Karpas-422 (cell line): ENCODE measurements at places on chromosomes 7 and 10.

DNA sequence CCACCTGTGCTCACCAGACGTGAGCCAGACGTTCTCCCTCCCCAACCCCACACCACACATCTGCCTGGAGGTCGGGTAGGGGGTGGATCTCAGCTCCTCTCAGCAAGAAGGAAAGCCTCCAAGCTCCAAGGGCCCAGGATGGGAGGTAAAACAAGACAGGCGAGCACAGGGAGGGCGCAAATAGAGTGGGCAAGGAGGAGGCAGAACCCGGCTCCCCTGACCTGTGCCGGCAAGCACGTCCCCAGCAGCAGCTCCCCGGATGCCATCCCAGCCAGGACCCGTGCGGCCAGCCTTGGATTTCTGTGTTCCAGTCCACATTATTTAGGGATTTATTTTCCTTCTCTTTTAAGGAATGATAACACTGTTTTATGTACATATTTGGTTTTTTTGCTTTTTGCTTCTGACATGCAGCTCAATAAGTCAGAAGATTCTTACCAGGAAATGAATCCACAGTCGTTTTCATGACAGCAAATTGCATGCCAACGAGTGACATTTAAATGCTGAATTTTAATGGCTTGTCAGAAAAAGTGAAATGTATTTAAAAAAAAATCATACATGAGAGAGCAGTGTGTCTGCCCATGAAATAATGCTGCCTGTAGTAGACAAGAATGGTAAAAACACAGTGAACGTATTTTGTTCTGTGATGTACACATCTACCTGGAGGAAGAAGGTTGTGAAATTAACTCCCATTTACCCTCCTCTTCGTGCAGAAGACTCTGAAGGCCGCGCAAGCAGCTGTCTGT is 276.5 kb downstream of the PTPRN2 start:
- no peak for DNase-seq

- no peak for DNase-seq
These were observed 9.7 kb downstream of the GSAP start for GRCh38 chr7:77406421-77406820.

DNA sequence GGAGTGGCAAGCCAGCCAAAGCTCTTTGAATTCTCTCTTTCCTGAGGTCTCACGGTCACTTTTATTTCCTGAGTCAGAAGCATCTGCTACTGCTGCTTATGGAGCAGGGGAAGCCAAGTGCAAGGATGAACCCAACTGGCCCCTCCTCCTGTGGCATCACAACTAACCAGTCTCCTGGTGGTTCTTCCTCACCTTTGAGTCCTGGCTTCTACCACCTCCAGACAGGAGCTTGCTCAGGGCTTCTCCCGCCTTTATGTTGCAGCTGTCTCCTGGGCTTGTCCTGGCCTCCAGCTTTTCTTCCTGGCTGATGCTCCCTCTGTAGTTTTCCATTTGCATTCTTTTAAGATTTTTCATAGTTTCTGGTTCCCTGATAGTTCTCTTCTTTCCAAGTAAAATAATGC is 349.7 kb upstream of the NRP1 start:
- DNase-seq = no peak

GRCh38 chr7:31648288-31648687 is 38.7 kb upstream of the PPP1R17 start:
- DNase-seq = no peak

GRCh38 chr10:120132811-120133210 is 240.3 kb downstream of the SEC23IP start:
- DNase-seq = no peak

DNA sequence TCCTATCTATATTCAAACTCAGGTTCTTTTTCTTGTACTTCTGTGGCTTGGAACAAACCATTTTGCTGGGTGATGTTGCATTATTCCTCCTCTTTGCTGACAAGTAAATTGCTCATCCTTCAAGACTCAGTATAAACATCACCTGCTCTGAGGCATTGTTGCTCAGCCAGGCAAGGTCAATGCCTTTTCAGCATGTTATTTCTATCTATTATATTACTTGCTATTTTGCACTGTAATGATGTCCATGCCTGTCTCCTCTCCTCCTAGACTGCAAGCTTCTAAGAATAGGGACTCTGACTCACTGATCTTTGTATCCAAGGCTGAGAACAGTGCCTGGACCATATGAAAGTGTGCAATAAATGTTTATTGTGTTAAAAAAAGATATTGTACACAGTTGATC is 293.8 kb downstream of the RNLS start:
- no peak for DNase-seq

DNA sequence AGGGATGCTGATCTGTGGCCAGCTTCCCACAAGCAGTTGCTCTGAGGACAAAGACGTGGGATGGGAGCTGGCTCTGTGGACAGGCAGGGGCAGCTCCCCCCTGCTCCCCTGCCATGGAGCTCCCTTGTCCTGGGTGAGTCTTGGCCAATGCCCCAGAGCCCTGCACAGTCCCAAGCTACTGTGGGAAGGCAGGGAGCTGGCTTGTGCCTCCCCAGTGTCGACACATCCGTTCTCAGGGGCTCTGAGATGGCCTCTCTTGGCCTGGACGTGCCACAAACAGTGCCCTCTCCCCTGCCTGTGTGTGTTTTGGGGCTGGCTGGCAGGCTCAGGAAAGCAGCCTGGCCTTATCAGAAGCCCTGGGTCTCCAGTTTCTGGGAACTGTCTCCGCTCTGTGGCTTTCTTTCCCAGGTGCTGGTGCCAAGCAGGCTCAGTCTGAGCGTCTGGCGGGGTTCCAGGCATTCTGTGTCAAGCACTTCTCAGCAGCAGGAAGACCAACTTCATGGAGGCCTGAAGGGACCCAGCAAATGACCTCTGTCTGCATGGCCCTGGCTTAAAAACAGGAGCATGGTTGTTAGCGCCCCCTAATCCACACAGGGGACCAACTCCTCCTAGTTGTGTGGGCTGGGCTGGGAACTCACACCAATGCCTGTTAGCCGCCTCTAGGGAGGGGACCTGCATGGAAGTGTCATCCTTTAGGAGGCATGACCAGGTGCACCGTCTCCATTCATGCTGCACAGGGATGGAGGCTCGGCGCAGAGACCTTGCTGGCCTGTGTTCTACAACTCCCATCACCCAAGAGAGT is 375.2 kb downstream of the RPS24 start:
- DNase-seq = no peak

- no peak for DNase-seq
These were observed 84.7 kb downstream of the MMRN2 start for GRCh38 chr10:86872757-86873156.

DNA sequence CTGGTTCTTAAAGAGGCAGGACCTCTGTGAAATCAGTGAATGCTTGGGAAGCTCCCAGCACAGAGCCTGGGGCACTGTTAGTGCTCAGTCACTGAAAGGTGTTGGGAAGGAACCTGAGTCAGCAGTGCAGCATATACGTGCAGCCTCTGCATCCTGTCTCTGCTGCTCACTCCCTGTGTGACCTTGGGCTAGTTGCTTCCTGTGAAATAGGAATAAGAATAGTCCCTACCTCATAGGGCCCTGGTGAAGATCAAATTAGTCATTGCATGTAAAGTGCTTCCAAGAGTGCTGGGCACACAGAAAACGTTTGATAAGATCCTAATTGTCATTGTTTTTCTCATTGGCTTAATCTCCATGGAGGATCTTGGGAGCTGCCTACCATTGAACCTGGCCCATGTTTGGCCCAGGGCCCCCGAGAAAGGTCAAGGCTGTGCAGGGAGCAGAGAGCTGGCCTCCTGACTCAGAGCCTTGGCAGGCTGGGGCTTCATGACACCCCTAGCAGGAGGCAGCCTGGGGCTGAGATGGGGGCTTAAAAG is 73.3 kb upstream of the COL13A1 start:
- no peak for DNase-seq

DNA sequence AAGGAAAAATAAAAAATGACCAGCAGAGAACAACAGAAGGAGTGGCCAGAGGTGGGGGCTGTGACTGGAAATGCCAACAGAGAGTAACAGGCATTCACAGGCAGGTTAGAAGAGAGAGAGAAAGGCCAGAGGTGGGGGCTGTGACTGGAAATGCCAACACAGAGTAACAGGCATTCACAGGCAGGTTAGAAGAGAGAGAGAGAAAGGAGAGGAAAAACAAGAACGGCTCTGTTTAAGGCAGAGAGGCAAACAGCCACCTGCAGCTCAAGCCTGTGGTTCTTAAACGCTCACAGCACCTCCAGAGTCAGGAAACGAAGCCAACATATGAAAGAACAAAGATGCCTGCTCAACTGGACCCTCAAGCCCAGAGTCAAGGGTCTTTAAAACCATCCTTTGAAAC is 39.5 kb upstream of the DGKI start:
- DNase-seq = no peak

DNA sequence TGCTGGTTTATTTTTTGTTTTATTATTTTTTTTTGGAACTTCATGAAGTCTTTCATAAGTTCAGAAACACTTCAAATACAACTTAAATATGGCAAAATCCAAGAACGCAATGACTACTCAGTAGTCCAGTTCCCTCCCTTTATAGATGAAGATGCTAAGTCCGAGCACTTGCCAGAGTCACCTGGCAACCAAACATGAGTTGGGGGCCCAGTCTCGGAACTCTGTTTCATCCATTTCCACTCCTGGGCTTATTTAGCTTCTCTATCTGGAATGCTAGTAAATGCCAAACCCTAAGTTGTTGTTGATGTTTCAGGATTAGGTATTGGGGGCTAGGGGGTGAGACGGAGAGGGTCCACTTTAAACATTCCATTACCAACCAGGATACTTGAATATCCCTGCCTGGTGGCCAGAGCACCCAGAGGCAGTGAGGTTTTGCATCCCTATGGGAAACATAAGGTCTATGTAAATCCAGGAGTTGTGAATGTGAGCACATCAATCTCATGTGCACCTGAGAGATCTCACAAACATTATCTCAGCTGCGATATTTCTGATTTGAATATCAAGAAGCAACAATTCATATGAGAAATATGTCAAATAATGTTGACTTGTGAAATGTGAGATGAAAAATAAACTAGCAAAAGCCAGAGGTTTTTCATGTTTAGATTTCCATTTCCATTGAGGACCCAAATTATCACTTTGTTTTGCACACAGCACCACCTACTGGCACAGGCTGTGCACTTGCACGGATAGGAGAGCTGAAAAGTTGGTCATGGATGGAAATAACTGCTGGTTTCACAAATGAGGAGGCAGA is 129.3 kb downstream of the PKD1L1 start:
- DNase-seq = peak; percentile 90
